CD4-positive, alpha-beta T cell treated with Interleukin-4 for 4 hours (primary cell): ENCODE measurements at places on chromosomes 7 and 10.

GRCh38 chr10:3861795-3862194 is 76.8 kb upstream of the KLF6 start:
- no peak for DNase-seq

GRCh38 chr7:39360038-39360437 is 206.2 kb upstream of the YAE1 start:
- no peak for DNase-seq

DNA sequence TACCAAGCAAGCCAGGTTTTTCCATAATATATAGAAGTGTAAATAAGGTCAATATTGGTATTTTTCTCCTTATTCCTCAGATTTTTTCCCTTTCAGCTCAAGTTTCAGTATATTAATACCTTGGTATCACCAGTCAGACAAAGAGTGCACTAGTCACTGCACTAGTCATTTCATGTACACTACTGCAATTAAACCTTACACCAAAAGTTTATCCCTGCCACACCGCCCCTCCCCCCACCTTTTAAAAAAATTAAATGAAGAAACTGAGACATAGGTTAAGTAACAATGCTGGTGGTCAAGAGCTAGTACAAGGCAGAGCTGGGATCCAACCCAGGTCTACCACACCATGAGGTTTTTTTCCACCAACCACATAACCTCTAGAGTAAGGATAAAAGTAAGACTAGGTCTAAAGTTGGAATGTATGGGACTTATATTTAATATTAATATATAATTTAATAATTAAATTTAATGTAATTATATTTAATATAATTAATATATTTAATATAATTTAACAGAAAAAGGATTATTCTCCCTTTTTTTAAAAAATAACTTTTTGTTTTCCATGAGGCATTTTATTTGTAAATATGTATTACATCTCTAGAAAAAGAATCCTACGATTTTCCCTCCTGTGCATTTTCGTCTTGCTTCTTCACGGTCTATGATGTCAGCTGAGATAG is 68.5 kb downstream of the NT5C2 start:
- DNase-seq = no peak

- peak; percentile 57 for DNase-seq
Measured at GRCh38 chr10:130300608-130301020, 164.4 kb downstream of the GLRX3 start.

DNA sequence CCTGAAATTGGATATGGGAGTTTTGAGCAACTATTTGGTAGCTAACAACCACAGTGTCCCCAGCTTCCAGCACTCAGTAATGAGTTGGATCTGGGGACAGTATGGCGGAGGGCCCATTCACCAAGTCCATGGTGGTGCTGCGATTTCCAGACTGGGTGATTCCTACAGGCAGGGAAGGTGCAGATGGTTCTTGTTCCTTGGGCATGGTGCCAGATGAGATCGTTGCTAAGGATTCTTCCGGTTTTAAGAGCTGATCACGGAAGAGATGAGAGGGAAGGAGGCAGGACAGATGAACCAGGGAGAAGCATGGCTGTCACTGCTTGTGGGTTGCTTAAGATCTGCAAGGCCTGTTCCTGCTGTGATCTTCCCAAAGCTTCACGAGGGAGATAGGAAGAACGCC is 380.3 kb downstream of the TCERG1L start:
- no peak for DNase-seq

- no peak for DNase-seq
Measured at GRCh38 chr7:91596287-91596686, 284.2 kb downstream of the MTERF1 start.

GRCh38 chr10:110408943-110409342 is 88.8 kb upstream of the DUSP5 start:
- DNase-seq = no peak

DNA sequence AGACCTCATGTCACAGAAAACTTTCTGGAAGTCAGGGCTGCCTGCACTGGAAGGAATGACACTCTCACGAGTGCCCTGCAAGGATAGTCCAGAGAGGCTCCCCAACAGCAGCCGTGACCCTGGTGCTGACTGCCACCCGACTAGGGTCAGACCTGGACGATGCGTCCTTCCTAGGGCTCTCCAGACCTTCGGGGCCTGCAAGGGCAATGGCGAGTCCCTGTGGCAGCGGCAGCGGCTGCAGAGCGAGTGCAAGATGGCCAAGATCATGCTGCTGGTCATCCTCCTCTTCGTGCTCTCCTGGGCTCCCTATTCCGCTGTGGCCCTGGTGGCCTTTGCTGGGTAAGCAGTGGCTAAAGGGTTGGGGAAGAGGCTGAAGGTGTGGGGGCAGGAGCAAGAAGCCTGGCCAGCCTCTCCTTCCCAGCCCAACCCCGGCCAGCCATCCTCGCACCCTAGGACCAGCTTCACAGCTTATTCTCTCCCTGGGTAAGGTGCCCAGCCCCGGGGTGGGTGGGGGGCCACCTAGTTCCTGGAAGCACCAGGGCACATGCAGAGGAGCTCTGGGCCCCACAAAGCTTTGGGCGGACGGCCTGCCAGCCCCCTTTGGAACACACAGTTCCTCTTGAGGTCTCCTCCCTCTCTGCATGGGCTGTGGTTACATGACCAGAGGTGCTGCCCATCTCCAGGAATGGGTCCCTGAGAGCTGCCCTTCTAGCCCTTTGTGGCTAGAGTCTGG is 5.5 kb downstream of the OPN4 start:
- no peak for DNase-seq

DNA sequence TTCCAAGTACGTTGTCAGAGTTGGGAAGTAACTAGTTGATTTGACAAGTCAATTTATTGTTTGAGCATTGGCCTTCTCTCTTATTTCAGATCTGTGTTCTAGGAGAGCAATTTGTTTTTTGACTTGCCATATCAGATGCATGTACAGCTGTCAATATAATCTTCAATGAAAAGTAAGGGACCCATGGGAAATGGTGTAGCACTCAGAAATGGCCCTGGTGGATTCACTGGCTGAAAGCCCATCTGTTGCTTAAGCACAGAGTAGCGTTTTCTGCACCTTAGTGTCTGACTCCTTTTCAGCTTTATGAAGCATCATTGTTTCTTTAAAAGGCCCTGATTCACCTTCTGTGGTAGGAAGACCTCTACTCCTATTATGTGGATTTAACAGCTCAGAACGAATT is 10.2 kb downstream of the GARS1 start:
- no peak for DNase-seq

DNA sequence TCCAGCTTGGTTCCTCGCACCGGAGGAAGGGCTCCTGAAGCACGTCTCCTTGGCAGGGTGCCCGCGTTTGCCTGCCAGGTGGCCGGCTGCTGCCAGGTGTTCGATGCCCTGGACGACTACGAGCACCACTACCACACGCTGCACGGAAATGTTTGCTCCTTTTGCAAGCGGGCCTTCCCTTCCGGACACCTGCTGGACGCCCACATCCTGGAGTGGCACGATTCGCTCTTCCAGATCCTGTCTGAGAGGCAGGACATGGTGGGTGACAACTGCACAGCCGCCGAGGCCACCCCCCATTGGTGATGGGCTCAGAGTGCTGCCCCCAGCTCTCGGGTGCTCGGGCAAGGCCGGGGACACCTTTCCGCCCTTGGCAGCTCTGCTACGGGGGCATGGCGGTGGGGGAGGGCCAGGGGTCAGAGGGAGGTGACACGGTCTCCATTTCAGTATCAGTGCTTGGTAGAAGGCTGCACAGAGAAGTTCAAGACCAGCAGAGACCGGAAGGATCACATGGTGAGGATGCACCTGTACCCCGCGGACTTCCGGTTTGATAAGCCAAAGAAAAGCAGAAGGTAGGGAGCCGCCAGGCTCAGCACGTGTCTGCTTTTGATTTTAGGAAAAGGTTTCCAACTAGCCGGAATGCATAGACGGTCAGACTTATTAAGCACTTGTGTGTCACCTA is 1.1 kb downstream of the ZNF511 start:
- no peak for DNase-seq

DNA sequence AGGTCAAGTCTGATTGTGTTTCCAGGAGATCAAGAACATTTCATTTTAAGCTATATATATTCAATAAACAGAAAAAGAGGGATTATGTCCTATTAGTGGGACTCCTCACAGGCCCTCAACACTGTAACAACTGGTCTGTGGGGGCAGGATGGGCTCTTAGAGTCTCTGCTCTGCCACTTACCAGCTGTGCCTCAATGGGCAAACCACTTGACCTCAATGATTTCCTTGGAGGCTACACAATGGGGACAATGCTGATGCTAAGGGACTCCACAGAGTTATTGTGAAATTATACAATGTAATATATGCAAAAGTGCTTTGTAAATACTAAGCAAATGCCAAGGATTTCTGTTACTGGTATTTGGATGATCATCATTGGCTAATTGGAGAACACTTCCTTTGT is 33.2 kb upstream of the MXI1 start:
- no peak for DNase-seq

DNA sequence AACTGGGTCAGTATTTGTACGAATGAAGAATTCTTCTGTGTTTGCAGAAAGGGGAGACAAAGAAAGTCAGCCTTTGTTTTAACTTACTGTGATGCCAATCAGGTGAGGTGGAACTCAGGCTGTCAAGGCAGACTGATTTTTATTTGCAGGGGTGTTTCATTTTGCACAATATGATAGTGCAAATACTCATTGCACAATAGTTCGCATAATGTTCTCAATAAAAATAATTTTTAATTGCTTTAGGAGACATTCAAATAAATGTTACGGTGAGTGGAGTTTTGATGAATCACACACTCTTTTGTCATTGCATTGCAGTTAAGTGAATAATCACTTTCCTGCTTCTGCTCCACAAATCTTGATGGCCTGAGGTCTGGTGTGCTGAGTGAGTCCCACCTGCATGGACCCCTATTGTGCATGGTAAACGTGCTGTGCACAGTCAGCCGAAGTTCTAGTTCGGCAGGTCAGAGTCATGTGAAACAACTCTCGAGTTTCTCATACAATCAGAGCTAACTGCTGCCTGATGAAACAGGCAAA is 141.3 kb upstream of the FZD8 start:
- DNase-seq = no peak

DNA sequence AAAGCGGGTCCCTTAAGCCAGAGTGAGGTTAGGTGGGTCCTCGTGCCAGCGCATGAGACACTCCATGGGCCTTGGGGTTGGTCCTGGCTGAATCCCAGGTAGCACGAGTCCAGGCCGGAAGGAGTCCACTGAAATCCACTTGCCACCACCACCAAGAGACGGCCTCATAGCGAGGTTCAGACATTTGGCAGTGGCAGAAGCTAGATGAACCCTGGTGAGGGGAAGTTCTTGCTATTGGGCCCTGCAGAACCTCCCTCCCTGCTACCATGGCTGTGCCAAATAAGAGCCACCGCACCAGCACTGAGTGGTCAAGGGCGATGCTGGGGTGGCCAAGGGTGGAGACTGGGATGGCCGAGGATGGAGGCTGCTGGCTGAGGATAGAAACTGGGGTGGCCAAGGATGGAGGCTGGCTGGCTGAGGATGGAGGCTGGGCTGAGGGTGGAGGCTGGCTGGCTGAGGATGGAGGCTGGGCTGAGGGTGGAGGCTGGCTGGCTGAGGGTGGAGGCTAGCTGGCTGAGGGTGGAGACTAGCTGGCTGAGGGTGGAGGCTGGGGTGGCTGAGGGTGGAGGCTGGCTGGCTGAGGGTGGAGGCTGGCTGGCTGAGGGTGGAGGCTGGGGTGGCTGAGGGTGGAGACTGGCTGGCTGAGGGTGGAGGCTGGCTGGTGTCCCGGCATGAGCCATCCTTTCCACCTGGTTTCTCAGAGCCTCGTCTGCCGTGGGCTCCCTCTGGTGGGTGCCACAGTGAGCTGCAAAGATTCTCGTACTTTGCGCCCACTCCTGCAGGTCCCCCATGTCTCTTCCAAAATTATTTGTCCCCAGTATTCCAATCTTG is 88.2 kb downstream of the ELFN1 start:
- no peak for DNase-seq

DNA sequence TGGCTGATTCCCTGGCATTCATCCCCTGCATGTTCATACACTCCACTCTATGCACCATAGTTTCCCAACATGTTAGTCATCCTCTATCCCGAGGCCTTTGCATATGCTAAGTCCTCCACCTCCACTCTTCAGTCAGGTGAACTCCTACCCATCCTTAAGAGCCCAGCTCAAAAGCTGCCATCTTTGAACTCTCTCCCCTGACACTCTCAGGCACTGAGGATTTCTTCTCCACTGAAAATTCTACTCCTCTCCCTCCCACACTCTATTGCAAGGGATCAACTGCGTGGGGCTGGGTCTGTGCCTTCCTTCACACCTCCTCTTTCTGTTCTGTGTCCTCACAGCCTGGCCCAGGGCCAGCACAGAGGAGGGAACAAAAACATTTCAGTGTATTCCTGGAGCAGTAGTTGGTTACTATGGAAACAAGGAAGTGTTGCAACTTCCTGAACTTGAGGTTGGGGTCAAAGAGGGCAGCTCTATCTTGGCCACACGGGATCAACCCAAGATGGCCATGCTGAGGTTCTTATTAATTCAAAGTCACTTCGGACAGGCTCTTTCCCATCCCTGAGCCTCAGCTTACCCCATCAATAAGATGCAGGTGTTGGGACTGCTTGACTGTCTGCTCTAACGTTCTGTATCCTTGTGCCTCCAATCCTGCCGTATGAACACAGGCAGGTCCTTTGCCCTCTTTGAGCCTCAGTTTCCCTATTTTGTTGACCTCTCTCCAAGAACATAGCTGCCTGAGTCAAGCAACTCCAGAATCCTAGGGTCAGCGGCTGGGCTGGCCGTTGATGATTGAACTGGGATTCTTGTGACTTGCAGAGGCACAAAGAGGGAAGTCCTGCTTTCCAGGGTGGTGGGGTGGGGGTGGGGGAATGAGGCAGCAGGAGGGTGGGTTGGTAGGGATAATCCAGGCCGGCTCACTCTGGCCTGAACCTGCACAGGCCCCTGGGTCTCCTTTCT is 15.5 kb downstream of the ZMIZ1 start:
- peak; percentile 44 for DNase-seq

DNA sequence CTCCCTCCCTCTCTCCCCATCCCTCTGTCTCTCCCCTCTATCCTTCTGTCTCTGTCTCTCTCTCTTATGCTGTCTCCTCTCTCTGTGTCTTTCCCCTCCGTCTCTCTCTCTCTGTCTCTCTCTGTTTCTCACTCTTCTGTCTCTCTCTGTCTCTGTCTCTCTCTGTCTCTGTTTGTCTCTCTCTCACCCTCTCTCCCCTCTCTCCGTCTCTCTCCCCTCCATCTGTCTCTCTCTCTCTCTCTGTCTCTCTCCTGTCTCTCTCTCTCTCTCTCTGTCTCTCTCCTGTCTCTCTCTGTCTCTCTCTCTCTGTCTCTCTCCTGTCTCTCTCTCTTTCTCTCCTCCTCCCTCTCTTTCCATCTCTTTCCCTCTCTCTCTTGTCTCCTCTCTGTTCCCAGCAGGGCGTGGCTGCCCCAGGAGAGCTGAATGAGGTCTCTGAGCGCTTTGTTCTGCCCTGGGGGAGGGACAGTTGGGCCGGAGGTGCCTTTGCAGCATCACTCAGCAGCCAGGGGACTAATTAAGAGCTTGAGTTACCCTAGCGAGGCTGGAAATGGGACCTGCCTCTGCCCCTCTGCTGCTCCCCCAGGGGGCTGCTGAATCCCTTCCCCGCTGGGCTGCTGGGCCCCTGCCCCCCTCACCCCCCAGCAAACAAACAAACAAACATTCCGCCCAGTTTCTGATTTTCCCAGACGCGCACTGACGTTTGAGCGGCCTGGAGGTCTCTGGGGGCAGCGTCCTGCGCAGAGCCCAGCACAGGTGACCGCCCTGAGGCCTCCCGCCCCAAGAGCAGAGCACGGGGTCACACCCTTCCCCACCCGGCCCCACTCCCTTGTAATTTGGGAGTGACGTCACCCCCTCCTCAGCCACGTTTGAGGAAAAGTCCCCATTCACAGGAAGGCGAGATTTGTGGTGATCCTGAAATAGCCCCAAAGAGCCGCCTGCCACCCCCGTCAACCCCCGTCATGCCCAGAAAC is 68.1 kb downstream of the PDGFA start:
- DNase-seq = no peak
